ENCODE measurements at places on chromosomes 7 and 10. TPM values are rescaled to one million over a fixed set of nuclear protein-coding genes. Genes with fewer than 3 reads are reported as not detected.

- DNase-seq = no peak
These were observed 6.7 kb upstream of the OTUD1 start for GRCh38 chr10:23432166-23432565.

DNA sequence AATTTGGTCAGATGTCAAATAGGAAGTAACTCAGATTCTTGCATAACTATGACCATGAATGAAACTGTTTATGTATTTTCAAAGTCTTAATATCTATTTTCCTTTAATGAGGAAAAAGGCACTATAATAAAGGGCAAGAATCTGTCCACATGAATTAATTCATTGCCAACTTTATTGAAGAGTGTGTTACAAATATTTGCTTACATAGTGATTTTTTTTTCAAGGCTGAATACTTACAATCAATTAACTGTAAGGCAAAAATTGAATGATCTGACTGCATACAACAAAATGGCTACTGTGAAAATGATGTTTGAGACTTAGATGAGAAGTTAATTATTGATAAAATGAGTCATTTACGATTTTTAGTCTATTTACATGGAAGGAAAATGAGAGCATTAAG is 475.0 kb downstream of the DNAJB9 start:
- DNase-seq = no peak

DNA sequence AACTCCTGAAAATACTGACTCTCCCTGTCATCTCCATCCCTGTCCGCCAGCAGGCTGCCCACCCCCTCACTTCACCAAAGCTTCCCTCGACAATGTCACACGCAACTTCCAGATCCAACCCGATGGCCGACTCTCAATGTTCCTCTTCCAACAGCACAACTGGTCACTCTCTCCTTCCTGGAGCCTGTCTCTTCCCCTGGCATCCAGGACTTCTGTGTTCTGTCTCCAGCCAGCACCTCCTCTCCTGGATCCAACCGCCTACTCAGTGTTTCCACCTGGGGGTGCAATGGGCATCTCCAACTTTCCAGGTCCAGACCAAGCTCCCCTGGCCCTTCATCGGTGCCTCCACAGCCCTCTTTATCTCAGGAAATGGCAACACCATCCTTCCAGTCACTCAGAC is 8.6 kb downstream of the CPA5 start:
- DNase-seq = no peak

GRCh38 chr10:11898372-11899066 is 75.4 kb downstream of the PROSER2 start:
- no peak for DNase-seq

DNA sequence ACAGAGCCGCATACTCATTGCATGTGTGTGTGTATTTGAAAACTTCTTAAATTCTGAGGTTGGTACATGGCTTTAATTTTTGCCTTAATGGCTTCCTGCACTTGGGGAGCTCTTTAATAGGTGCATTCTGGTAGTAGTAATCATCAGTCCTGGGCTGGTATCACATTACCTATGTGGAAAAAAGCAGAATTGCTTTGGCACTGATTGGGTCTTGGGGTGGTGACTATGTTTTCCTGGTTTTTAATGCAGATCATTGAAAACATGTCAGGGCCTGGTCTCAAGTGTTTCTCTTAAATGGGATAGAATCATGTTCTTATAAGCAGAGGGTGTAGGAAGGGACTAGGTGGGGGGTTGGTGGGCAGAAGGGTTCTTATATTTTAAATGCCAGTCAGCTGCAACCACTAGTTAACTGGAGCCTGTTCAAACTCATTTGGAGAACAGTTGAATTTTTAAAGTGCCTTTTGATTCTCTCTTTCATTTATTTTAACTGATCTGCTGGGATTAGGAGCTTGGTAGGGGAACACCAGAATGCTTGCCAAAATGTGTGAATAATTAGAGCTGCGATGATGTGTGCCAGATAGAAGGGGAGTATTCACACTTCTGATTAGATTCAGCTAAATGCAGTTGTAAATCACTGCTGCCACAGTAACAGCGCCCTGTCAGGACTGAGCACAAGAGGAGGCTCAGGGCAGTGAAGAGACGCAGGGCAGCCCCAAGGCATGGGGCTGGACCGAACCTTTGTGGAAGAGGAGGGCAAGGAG is 633.5 kb upstream of the GALNT17 start:
- no peak for DNase-seq

- no peak for DNase-seq
These were observed 700.5 kb upstream of the CELF2 start for GRCh38 chr10:10317151-10317550.

- peak; percentile 35 for DNase-seq
These were observed 26.0 kb downstream of the EN2 start for GRCh38 chr7:155483868-155484325.

DNA sequence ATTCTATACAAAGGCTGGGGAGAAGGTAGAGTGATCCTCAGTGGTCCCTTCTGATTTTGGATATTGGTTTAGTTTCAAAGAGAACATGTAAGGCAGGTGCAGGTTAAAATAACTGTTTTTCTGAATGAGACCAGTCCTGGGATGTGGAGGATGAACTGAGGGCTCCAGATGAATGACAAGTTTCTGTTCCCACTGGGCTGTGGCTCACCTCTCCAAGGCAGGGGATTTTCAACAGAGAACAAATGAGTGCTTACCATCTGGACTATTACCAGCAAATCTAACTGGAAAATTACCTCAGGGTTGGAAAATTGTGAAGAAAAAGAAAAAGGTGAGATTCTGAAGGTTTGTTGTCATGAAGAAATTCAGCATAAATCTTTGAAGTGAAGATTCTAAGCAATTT is 8.0 kb downstream of the LAMB4 start:
- no peak for DNase-seq

GRCh38 chr10:133292919-133293809 is 15.5 kb downstream of the TUBGCP2 start:
- no peak for DNase-seq

GRCh38 chr10:88805361-88805760 is 2.8 kb downstream of the LIPM start:
- no peak for DNase-seq

DNA sequence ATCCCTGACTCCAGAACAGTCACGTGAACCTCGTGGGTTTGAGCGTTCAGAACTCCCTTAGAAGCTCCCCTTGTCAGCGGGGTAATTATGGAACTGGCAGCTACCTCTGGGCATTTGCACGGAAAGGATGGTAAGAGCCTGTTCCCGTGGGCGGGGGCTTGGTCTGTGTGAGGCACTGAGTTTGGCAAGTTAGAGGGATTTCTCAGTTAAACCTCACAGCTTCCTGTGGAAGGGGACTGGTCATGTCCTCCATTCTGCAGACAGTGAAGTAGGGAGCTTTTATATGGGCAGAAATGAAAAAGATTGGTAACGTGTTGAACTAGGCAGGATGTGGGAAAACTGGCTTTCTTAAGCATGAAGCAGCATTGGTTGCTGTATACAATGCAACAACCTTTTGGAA is 16.0 kb downstream of the PALD1 start:
- no peak for DNase-seq

DNA sequence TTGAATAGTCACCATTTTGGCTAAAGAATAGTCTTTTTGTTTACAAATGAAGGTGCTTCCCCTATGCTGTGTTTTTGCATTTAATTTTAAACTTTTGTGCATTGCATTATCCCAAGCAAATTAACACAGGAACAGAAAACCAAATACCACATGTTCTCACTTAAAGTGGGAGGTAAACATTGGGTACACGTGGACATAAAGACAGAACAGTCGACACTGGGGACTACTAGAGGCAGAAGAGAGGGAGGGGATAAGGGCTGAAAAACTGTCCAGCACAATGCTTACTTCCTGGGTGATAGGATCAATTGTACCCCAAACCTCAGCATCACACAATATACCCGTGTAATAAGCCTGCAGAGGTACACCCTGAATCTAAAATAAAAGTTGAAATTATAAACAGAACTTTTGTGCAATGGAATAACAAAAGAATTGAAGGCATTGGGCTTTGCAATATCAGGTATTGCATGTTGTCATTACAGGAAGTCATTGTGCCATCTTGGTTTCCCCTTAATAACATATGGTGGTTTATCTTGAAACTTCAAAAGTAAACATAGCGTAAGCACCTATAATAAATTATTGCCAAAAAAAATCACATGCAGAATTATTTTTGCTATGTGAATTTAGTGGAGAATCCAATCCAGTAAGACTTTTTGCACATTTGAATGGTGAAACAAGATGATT is 16.1 kb downstream of the ADD3 start:
- DNase-seq = no peak

DNA sequence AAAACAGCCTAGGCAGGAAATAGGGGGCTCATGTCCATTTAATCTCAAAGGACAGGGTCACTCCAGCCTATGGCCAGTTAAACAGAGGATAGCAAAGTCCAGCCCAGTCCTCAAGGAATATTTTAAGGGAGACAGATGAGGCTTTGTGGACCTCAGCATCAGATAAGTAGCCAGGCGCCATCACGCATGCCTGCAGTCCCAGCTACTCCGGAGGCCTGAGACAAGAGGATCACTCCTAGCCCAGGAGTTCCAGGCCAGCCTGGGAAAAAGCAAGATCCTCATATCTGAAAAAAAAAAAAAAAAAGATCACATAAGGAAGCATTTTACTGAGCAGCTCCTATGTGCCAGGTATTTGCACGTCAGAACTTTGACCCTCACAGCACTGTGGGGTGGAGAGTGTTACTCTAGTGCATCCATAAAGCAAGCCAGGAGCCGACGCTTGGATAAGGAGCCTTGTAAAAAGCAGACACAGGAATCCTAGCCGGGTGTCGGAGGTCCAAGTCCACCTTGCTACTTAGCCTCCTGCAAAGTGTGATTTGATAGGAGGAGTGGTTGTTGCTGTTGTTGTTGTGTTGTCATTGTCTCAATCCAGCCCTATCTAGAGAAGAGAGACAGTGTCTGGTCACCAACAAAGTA is 61.8 kb upstream of the DOCK1 start:
- DNase-seq = no peak

- DNase-seq = no peak
These were observed 64.1 kb downstream of the PIK3AP1 start for GRCh38 chr10:96656198-96656577.

GRCh38 chr10:18351421-18351820 is 211.2 kb downstream of the CACNB2 start:
- DNase-seq = no peak

GRCh38 chr10:89475125-89475524 is 60.3 kb downstream of the SLC16A12 start:
- no peak for DNase-seq

- DNase-seq = no peak
These were observed 86.2 kb downstream of the AOAH start for GRCh38 chr7:36638140-36638539.

GRCh38 chr10:70087616-70088307 is 35.1 kb downstream of the MACROH2A2 start:
- DNase-seq = no peak

DNA sequence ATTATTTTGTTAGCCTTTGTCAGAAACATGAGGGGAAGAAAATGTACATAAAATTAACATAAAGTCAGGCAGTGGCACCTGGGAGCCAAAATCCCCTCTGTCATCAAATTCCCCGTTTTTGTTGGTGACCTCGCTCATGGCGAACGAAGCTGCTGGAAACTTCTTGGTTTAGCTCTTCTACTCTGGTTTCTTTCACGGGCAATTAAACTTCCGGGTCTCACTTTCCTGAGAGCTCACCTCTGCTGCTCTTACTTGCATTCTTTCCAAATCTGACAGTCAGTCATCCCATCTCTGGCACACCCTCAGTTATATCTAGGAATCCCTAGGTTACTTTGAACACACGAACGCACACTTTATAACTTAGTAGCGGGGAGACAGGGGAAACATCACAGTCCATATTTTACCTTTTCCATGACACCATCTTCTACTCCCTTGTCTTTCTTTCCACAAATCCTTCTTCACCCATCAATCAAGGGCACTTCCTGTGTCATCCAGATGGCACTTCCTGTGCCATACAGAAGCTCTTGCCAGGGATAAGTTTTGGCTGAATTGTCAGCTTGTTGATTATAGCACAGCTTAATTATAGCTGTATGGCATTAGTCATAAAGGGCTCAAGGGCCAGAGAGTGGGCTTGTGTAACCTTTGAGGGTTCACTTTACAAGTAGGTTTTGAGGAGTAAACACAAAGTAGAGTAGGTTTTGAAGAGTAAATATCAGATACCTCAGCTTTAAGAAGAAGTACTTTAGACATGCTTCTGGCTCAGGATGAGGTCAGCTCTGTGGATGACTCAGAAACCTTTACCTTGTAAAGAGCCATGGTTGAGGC is 105.1 kb downstream of the GATA3 start:
- no peak for DNase-seq

The CALHM1 gene
- not detected for total RNA-seq

The SPDYE1 gene
- not detected for total RNA-seq

The TEX36 gene
- total RNA-seq = not detected

The SLC39A12 gene
- total RNA-seq = not detected

The EMX2 gene
- total RNA-seq = 0.25 TPM

The GCK gene
- 0.49 TPM for total RNA-seq

The MMD2 gene
- total RNA-seq = not detected

The NFKB2 gene
- 11.0 TPM for total RNA-seq

The MNX1 gene
- total RNA-seq = not detected

The CYP3A5 gene
- not detected for total RNA-seq
